ENCODE measurements at places on chromosomes 11 and 22. TPM values are rescaled to one million over a fixed set of nuclear protein-coding genes. Genes with fewer than 3 reads are reported as not detected.

Gene SYCE3
- not detected for total RNA-seq

Gene LINC01488
- total RNA-seq = not detected

Gene SAA1
- total RNA-seq = not detected

Gene CASP1
- 11.4 TPM for total RNA-seq

Gene POLR3H
- 42.0 TPM for total RNA-seq

Gene PANX3
- total RNA-seq = not detected
